ENCODE measurements at places on chromosomes 3 and 15. TPM values are rescaled to one million over a fixed set of nuclear protein-coding genes. Genes with fewer than 3 reads are reported as not detected.

MAN2C1 gene
- total RNA-seq, result 167 TPM

- DNase-seq, result no peak
These were observed 54.8 kb upstream of the LMCD1 start for GRCh38 chr3:8446845-8447244.

DNA sequence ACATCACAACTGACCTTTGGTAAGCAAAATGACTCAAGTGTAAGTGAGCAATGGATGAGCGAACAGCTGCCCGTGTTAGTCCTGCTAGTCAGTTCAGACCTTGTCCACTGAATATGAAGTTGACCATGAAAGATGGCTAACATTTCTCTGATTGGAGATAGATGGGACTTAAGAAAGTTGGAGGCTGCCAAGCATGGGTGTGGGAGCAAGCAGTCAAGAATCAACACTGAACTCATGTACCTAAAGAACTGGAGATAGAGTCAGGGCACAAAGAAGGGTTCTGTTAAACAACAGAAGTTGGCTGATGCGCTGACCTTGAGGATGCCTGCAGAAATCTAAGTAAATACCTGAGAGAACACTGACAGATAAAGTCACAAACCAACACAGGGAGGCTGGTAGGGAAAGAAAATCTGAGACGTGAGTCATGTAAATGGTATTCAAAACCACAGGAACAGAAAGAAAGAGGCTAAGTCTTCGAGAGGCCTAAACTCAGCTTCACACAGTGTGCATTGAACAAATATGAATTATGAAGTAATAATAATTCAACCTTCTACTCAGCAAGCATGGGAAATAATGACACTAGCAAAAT is 30.7 kb upstream of the ANPEP start:
- DNase-seq, result no peak

DNA sequence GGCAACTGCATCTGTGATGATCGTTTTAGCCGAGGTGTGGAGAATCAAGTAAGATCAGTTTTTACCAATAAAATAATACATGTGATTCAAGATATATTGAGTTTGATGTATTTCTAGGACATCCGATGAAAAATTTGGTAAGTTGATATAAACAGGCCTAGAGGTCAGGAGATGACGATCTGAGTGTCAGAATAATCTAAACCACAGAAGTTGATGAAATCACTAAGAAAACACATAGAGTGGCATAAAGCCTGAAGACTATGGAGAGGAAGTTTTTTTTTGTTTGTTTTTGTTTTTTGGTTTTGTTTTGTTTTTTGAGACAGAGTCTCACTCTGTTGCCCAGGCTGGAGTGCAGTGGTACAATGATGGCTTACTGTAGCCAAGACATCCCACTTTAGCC is 235.3 kb downstream of the RBMS3 start:
- DNase-seq, result no peak

Data from activated naive CD4-positive, alpha-beta T cell treated with anti-CD3 and anti-CD28 coated beads, Interleukin-2, amount 50 U/mL, for 72 hours (primary cell).